ENCODE measurements at places on chromosomes 7 and 10.

DNA sequence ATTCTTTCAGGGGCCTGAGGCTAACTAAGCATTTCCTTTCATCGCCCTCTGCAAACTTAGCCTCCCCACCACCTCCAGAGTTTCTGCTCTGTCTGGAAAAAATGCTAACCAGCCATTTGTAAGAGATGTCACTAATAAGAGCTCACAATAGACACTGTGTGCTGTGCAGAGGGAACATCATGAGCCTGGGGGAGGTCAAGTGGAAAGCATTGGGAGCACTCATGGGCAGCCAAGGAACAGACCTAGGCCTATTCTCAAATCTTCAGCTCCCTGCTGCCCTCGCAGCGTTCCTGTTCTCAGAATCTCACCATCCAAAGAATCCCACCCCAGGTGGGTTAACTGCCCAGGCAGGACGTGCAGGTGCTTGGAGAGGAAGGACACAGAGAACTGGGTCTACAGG is 27.1 kb upstream of the GPAM start:
- DNase-seq, result no peak

- no peak for DNase-seq
These were observed 122.1 kb upstream of the TCF7L2 start for GRCh38 chr10:112827951-112828350.

- DNase-seq, result no peak
These were observed 364.2 kb downstream of the GLRX3 start for GRCh38 chr10:130500261-130501000.

GRCh38 chr10:78434886-78435285 is 401.2 kb downstream of the RPS24 start:
- DNase-seq, result no peak

- DNase-seq, result no peak
These were observed 136.8 kb upstream of the PDE1C start for GRCh38 chr7:32206987-32207386.

GRCh38 chr7:157357129-157358040 is 20.6 kb downstream of the DNAJB6 start:
- no peak for DNase-seq

DNA sequence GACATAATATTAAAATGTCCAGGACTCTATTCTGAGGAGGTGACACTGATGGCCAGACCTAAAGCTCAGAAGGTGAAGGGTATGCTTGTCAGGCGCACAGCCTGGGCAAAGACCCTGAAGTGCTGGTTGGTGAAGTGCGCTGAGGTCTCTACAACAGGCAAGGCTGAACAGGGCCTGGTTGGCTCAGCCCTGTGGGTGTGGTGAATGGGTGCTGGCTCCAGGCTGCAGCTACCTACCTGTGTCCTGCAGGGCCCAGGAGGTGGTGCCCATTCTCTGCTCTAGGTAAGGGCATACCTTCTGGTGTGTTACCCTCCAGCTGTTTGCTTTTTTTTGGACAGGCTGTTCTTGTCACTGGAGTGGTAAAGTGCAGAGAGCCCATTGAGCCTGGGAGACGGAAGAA is 85.1 kb downstream of the RAMP3 start:
- DNase-seq, result no peak

Data from NCI-H1436 (cell line).